ENCODE measurements at places on chromosomes 2 and 18. TPM values are rescaled to one million over a fixed set of nuclear protein-coding genes. Genes with fewer than 3 reads are reported as not detected.

The LIMS2 gene
- total RNA-seq: 32.9 TPM

The DCDC2C gene
- not detected for total RNA-seq

The CCBE1 gene
- 1.8 TPM for total RNA-seq

The VRK2 gene
- 13.4 TPM for total RNA-seq

The EVA1A gene
- 0.53 TPM for total RNA-seq

The TOGARAM2 gene
- 0.03 TPM for total RNA-seq

The EFR3B gene
- total RNA-seq: 12.9 TPM

The GAREM1 gene
- 9.1 TPM for total RNA-seq

The UCN gene
- total RNA-seq: 6.6 TPM

The GATA6 gene
- 182 TPM for total RNA-seq

The CRYBA2 gene
- not detected for total RNA-seq

The PLEKHB2 gene
- 36.6 TPM for total RNA-seq

The FKBP1B gene
- total RNA-seq: 43.1 TPM

The SEPTIN10 gene
- 51.7 TPM for total RNA-seq

The ACMSD gene
- total RNA-seq: not detected

The CCDC68 gene
- total RNA-seq: 1.3 TPM

The NEB gene
- total RNA-seq: 2.4 TPM

- no peak for DNase-seq
Measured at GRCh38 chr2:216653931-216654365, 20.7 kb downstream of the IGFBP2 start.

GRCh38 chr2:132538331-132538855, 121.8 kb downstream of the GPR39 start:
- DNase-seq: peak; percentile 62

GRCh38 chr2:182867426-182868053, 1.1 kb upstream of the FRZB start:
- DNase-seq: no peak

DNA sequence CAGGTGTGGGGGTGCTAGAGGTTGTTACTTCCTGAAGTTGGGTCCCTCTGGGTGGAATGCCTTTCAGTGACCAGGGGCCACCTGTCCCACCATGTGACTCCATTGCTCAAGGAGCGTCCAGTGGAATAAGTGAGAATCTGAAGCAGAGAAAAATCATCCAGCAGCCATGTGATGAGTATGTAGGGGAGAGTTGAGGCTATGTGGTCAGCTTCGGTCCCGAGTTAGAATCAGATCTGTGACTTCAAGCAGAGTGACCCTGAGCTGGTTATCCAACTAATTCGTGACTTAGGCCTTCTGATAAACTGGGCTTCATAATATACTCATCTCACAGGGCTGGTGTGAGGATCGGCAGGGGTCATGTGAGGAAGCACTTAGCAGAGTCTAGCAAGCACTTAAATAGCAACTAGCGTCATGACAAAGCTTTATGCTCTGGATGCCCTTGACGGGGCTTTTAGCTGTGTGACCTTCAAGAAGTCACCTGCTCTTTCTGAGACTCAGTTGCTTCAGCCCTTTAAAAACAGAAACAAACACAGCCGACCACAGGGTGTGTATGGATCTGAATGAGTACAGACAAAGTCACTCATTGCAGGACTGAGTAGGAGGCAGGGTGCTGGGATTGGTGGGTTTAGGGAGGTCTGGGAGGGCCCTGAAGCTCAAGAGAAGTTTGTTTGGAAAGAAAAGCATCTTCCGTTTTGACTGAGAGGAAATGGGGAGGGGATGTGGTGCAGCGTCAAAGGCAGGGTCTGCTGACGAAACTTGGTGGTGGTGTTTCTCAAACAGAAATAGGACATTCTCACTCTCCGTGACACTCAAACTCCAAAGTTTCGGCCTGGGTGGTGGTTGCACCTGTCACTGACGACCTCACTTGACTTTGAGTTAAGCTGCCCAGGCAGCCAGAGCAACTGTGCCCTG, 264.0 kb upstream of the CXCR4 start:
- no peak for DNase-seq

DNA sequence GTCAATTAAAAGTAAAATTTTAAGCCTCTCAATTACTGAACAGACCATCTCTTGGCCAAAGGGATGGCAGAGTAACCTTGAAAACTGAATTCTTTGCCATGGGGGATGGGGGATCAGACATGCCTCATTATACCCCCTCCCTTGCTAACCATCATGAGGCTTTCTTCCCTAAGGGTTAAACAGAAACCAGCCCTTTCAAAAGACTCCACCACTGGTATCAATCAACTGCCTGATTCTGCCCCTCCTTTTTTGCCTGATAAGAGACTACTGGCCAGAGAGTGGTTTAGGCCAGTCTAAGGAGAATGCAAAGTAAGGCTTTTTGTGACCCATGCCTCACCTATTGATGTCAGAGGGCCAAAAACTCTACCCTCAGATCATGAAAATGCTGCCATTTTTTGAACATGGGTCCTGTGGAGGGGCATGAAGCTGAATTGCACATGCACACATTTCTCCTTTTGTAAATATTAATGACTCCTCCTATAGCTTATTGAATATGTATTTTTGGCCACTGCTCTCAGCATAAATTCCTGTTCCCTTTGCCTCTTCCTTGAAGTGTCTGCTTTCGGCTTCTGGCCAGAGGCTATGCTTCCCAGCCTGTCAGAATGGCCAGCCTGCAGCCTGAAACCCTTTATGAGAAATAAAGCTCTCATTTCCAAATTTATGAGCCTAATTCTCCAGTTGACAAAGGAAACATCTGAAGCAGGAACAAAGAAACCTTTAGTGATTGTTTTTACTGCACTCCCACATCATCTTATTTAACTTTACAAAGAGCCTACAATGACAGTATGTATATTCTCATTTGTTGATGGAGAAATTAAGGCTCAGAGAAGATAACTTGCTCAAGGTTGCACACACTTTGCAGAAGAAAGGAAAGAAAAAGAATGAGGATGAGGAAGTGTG, 270.7 kb upstream of the CELF4 start:
- no peak for DNase-seq

GRCh38 chr2:220241423-220241822, 614.0 kb downstream of the SLC4A3 start:
- DNase-seq: peak; percentile 17

DNA sequence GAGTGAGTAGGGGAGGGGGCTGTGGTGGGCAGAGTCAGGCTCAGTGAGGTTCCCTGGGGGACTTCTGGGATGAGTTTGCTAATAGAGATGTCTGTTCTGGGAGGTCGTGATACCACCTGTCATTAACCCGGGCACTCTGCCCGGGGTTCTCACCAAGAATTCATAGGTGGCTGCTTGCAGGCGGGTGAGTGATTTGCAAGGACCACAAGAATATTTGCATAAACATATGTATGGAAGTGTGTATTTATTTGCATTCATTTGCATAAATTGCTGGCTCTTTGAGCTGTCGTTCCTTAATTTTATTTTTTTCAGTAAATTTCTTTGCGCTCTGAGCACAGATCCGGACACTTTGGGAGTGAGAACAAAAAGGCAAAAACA, 260.0 kb downstream of the ATAD2B start:
- no peak for DNase-seq

DNA sequence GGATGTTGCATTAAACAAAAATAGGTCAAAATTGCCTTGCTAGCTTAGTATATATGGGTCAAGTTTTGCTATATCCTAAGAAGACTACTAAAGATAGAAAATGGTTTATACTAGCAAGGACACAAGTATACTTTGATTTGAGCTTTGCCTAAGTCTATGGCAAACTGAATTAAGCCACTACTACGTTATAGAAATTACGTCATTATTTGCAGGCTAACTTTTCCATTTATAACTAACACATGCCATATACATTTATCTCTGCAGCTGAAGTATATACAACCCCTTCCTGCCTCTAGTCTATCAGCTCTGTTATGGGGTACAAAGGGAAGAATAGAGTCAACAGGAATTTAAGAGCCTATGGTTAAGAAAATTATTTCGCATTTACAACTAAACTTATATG, 16.2 kb downstream of the YWHAQ start:
- DNase-seq: no peak

GRCh38 chr2:215357660-215358059, 45.8 kb downstream of the ATIC start:
- DNase-seq: peak; percentile 58

DNA sequence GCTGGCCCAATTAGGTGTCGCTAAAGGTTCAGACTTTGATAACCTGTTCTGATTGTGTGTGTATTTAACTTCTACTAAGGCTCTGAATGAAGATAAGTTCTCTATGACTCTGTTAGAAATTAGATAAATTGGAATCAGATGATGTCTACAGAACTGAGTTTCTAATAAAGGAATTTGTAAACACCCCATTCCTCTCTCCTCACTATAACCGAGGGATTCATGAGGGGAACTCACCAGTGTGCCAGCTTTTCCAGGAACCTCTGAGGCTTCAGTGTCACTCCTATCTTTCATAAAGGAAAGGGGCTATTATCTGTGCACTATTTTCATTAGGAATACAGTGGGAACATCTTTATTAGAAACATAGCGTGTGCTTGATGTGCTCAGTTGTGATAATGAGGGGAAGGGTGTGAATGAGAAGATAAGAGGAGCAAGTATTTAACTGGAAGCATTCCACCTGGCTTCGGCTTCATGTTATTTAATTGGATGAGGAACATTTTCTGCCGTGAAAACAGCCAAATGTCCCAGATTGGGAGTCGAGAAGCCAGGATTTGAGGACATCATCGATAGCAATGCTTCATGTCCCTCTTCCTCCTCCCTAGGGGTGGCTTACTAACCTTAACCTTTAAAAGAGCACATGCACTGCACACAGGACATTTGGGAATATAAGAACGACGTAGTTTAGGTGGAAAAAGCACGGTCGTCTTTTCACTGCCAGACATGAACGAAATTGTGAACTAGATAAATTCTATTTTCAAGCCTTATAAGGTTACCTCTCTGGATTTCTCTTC, 84.8 kb upstream of the TCF4 start:
- peak; percentile 3 for DNase-seq

- no peak for DNase-seq
Measured at GRCh38 chr2:72181616-72182015, 34.0 kb upstream of the CYP26B1 start.

- no peak for DNase-seq
Measured at GRCh38 chr2:112530728-112531127, 11.5 kb upstream of the POLR1B start.

DNA sequence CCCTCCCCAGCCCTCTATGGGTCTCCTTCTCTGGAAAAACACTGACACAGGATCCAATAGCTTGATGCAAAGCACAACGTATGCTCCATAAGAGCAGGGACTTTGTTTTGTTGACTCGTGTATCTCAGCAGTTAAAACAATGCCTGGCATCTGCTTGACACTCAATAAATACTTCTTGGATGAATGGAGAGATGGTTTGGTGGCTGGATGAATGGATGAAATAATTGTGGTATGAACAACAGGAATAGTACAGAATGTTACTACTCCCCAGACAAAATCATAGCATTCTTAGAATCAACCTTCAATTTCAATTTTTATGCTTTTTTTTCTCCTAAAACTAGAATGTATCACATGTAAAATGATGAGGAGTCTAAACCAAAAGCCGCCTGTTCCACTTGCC, 57.4 kb downstream of the KCNE4 start:
- no peak for DNase-seq

- DNase-seq: peak; percentile 16
Measured at GRCh38 chr2:61529944-61530735, 8.0 kb downstream of the XPO1 start.

GRCh38 chr2:98516571-98516970, 71.9 kb downstream of the INPP4A start:
- DNase-seq: no peak

GRCh38 chr2:95388091-95388692, 14.3 kb upstream of the FAHD2A start:
- no peak for DNase-seq

- peak; percentile 57 for DNase-seq
Measured at GRCh38 chr2:138787053-138787666, 7.0 kb upstream of the NXPH2 start.

DNA sequence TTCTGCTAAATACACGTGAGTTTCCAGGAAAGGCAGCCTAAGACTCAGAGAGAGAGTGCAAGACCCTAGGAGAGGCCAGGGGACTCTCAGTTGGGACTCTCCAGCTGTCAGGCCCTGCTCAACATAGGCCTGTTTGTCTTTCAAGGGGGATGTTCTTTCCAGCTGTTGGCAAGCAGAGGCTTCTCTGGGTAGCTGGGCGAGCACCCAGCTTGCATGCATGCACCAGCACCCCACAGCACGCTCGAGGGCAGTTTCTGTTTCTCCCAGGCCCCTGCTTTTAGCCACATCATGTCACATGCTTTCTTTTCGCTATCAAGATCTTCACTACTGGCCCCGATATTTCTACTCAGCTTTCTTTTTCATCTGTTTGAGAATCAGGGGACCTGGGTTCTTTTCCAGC, 479.3 kb upstream of the HS6ST1 start:
- DNase-seq: no peak

GRCh38 chr18:62713651-62714247, 1.6 kb upstream of the PHLPP1 start:
- no peak for DNase-seq

GRCh38 chr18:45920367-45920766, 46.8 kb downstream of the EPG5 start:
- DNase-seq: no peak

GRCh38 chr18:43720041-43720440, 442.8 kb upstream of the SYT4 start:
- no peak for DNase-seq

- no peak for DNase-seq
Measured at GRCh38 chr18:9379118-9379517, 44.5 kb downstream of the TWSG1 start.

GRCh38 chr2:45652090-45653031, 886 bp downstream of the PRKCE start:
- peak; percentile 72 for DNase-seq

DNA sequence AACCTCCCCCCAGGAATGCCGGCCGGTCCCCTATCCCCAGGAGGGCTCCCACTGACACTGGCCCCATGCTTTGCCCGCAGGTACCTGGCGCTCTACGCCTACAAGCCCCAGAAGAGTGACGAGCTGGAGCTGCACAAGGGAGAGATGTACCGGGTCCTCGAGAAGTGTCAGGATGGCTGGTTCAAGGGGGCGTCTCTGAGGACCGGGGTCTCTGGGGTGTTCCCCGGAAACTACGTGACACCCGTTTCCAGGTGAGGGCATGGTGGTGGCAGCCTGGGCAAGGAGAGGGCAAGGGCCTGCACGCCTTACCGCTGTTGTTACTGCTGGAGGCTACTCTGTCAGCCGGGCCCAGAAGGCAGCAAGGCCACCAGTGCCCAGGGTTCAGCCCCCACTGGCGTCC, 181.3 kb downstream of the SEPTIN10 start:
- no peak for DNase-seq

- no peak for DNase-seq
Measured at GRCh38 chr2:223251656-223252229, 199.8 kb downstream of the KCNE4 start.

Data from cardiac muscle cell (in vitro differentiated cells and primary cell).